GM23338 (cell line): ENCODE measurements at places on chromosomes 5 and 9. TPM values are rescaled to one million over a fixed set of nuclear protein-coding genes. Genes with fewer than 3 reads are reported as not detected.

Gene TLR4
- 0.17 and 0.27 TPM in 2 replicates for total RNA-seq

- peak; percentile 48 for DNase-seq
Observed at GRCh38 chr5:138824924-138825863, 49.9 kb downstream of the LRRTM2 start.

Gene FOXD1
- 0.12 and 0.42 TPM in 2 replicates for total RNA-seq

Gene GBGT1
- total RNA-seq, result 15.7 and 22.4 TPM in 2 replicates

Gene LVRN
- total RNA-seq, result 0.39 and 0.45 TPM in 2 replicates

- peak; percentile 41 for DNase-seq
Observed at GRCh38 chr5:14417276-14417730, 164.3 kb upstream of the OTULINL start.

DNA sequence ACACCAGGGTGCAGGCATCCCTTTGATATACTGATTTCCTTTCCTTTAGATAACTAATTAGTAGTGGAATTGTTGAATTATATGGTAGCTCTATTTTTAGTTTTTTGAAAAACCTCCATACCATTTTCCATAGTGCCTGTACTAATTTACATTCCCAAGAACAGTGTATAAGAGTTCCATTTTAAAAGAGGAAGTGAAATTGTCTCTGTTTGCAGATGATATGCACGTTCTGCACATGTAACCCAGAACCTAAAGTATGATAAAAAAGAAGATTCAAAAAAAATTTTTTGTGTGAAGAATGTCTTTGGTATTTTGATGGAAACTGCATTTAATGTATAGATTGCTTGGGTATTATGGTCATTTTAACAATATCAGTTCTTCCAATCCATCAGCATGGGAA lies 424.0 kb upstream of the CCNH start:
- no peak for DNase-seq

Gene SLC34A1
- 0.31 TPM in 1 of 2 replicates, not detected in the other for total RNA-seq

GRCh38 chr5:157143127-157143971 lies 684 bp upstream of the MED7 start:
- DNase-seq, result peak; percentile 18

Gene PCDHA4
- 9.6 and 12.5 TPM in 2 replicates for total RNA-seq

DNA sequence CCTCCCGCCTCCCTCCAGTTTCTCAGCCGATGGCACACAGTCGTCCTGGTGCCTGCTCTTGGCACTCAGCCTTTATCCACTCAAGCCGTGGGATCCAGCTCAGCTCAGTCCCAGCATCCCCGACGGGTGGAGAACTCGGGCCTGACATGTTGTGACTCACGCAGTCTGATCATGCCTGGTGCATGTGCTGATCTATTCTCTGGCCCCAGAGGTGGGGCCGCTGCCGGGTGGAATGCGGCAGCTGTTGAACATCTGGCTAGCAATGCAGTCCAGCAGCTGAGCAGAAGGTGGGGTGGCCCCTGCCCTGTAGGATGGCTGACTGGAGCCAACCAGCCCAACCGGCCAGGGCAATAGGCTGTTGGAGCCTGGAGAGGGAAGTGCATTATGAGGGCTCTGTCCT lies 1.7 kb upstream of the AIF1L start:
- DNase-seq, result no peak

Gene MYOT
- not detected in 2 replicates for total RNA-seq

Gene CYLC2
- total RNA-seq, result not detected in 2 replicates

- DNase-seq, result no peak
Observed at GRCh38 chr5:131515348-131515747, 119.7 kb downstream of the RAPGEF6 start.

DNA sequence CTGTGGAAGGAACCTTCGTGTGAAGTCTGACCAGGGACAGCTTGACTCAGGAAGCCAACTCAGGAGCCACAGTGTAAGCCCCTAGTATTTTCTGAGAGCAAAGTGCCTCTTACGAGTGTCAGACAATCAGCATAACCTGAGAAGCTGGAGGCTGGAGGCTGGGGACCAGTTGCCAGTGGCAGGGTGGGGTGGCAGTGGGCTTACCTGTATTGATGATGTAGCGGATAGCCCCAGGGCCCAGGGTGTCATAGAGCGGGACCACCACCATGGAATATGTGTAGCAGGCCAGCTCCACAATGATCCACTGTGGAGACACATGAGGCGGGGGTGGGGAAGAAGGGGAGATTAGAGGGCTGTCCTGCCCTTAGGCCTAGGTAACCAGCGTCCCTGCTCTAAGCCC lies 22.9 kb downstream of the ACSL6 start:
- no peak for DNase-seq

Gene DBH
- total RNA-seq, result 0.24 TPM in 1 of 2 replicates, not detected in the other

GRCh38 chr5:98927989-98928872 lies 576 bp downstream of the CHD1 start:
- DNase-seq, result peak; percentile 78

DNA sequence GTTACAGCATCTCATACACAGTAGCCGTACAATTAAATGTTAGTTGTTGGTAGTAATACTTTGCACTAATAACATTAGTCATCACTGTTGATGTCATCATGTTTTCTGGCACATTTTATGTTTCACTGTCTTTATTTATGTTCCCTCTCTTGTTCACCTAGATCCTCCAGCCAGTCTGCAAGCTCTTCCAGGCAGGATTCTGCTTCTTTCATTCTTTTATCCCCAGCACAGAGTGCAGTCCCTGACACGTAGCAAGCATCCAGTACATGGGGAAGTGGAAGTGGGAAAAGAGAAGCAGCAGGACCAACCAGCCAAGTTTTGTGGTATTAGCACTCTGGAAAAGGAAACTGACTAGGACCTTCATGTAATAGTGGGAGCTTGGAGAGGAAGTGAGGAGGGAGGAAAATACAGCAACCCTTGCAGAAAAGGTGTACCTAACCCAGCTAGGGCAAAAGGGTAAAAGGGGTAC lies 89.7 kb upstream of the SLC44A1 start:
- no peak for DNase-seq

Gene PCDHGA5
- 2.9 and 3.1 TPM in 2 replicates for total RNA-seq

Gene RNF183
- not detected in 2 replicates for total RNA-seq
